Stimulated activated CD8-positive, alpha-beta memory T cell treated with anti-CD3 and anti-CD28 coated beads, Interleukin-4, amount 100 ng/mL, for 1 hour (primary cell): ENCODE measurements at places on chromosomes 6 and 20.

DNA sequence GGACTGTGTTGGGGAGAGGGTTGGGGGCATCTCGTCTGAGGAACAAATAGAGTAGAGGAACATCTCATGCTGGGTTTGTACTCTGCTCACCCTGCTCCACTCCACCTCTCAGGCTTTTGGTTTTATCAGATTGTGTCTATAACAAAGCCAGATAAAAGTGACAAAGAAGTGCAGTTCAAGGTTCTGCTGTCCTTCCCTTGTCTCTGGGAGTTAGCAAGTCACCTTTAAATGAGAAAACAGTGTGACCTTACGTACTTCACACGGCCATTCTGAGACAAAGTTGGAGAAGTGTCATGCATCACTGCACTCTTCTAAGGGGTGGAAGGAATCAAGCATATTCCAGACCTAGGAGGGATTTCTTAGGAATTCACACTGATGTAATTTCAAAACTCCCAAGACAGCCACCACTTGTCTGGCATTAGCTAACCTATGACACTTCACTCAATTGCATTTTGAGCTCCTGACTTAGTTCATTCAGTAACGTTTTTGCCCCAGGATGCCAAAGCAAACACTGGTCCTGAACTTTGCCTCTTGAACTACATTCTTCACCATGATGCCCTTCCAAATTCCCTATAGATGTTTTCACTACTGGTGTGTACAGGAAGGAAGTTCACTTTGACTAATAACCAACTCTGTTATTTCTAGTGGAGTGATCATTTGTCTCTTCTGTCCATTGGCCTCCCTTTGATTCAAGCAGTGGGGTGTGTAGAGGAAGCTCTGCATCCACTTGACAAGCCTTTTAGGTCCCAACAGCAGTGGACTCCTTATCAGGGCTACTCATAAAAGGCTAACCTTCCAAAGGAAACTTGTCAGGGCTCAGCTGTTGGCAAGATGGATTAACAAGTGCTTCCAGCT lies 647.6 kb upstream of the FLRT3 start:
- no peak for DNase-seq

DNA sequence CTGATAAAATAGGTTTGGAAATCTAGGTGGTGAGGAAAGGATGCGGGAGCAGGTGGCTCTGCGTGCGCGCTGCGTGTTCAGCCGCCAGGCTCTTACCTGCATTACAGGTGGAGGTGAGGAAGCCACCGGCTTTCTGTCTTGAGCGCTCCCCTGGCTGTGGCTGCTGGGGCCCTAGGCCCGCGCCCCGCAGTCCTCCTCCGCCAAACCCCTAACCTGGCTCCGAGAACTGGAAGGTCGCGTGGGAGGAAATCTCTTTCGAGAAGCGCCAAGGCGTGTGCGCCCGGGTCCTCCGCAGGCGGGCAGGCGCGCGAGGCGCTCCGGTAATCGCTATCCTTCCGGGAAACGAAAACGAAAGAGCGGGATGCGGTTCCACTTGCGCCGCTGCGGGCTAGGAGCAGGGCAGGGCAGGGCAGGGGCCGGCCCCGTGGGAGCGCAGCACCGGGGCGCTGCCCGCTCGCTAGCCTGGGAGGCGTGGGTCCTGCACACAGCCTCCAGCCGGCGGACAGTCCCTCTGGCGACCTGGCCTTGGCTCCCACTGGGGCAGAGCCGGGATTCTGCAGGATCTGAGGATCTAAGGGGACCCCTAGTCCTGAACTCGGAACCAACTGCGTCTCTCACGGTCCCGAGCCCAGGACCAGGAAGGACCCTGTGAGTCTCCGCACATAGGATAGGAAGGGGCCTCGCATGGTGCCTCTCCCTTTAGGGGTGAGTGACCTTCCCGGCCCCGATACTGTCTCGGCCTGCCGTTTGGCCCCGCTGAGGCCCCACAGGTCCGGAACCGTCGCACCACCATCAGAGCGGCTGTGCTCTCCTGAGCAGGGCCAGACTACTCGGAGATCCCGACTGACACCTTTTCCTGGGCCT lies at the start of gene ETV7:
TSS of gene ETV7 (minus strand) at position 230 of the 864 bp plus-strand sequence. CDS start at position 102, 128 bp downstream.
- DNase-seq = no peak

DNA sequence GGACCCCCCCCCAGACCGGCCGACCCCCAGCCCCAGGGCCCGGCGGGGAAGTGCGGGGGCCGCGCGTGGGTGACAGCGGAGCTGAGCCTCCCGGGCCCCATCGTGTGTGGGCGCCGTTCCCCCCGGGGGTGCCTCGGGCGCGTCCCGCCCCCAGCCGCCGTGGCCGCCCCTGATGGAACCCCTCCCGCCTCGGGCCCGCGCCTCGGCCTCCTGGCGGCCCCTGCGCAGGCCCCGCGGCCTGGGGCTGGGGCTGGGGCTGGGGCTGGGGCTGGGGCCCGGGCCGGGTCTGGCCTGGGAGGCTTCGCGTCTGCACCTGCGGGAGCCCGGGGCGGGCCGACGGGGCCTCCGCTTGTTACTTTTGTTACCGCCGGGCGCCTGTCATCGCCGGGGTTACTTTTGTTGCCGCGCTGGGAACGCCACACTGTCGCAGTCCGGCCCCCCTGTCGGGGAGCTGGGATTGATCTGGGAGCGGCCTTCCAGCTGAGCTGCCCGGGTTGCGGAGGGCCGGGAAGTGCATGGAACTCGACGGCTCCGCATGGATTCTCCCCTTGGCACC lies 598 bp downstream of the OGFR start:
- DNase-seq = no peak

DNA sequence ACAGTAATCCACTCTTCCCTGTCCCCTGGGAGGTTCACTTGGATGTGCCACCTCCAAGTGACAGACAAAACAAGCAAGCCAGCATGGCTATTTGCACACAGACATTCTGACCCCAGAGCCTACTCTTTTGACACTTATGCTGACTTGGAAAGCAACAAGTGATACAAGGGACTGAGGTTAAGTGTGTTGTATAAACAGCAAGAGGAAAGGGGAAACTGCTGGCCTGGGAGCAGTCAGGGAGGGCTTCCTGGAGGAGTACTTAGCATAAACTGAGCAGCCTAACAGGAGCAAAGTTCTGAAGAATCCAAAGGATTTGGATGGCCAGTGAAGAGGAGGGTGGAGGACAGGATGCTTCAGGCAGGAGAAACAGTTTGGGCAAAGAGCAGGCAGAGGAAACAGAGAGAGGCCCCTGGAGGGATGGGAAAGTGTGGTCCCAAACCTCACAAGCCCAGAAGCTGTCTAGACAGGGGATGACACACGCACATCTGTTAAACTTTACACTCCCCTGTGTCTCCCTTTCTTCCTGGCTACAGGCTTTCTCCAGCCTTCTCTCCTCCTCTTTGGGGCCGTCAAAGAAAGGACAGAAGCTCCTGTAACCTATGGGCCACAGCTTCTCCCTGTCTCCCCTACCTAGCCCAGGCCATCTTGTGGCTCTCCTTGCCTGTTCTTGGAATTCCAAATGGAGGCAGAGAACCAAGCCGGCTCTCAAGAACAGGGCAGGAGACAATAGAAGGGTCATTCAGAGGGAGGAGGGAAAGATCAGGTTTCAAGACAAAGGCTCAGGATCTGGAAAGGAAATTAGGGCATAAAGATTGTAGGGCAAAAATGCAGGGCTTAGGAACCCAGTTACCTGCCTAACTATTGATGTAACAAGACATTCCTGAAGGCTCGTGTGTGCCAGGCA lies 19.3 kb downstream of the SULF2 start:
- no peak for DNase-seq

DNA sequence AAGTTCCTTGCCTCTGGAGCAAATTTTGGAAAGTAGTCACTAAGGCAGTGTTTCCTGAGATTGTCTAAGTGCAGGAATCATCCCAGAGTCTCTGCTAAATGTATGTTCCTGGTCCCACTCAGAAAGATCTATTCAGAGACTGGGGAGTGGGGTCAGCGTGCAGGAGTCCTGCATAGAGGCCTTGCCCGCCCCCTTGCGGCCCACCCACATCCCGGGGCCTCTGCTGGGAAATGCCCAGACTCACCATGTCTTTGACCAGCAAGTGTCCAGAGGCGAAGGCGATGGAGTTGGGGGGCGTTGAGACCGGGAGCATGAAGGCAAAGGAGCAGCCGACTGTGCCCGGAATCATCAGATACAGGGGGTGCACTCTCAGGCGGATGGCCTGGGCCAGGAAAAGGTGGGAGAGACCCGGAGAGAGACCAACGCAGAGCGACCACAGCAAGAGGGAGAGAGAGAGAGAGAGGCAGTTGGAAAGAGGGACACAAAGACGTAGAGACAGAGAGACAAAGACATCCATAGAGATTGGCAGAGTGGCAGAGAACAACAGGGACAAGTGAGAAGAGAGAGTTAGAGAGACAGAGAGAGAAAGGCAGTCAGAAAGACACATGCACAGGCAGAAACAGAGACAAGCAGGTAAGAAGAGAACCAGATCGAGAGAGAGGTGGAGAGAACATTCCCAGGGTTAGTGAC lies 12.9 kb upstream of the OCSTAMP start:
- DNase-seq = no peak

DNA sequence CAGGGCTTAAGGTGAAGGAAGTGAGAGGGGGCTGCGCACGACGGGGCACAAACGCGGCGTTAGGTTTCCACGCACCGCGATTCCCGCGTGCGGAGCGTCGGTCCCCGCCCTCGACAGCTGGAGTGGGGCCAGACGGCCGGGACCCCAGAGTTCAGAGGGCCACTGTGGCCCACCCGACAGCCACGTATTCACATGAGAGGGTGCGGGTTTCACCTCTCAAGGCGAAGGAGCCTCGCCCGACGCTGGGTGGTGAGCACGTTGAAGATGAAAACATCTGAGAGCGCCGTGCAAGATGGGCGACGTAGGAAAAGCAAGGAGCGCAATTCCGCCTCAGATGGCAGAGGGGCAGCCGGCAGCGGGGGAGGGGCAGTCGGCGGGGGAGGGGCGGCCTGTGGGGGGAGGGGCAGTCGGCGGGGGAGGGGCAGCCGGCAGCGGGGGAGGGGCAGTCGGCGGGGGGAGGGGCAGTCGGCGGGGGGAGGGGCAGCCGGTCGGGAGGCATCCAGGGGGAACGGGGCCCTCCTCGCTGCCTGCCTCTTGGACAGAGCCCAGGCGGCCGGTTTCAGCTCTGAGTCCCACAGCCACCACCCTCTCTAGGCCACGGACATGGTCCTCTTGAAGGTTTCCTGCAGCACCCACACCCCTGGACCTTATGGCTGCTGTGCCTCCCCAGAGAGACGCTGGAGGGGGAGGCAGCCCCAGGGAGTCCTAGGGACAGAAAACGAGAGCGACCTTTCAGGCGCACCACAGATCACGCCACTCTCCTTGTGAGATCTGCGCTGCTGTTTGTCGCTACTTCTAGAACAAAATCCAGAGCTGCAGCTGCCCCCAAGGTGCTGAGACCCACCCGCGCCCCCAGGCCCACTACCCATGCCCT lies 113.7 kb downstream of the DLL1 start:
- DNase-seq = peak; percentile 10

GRCh38 chr6:38282911-38283310 lies 356.8 kb downstream of the BTBD9 start:
- no peak for DNase-seq

DNA sequence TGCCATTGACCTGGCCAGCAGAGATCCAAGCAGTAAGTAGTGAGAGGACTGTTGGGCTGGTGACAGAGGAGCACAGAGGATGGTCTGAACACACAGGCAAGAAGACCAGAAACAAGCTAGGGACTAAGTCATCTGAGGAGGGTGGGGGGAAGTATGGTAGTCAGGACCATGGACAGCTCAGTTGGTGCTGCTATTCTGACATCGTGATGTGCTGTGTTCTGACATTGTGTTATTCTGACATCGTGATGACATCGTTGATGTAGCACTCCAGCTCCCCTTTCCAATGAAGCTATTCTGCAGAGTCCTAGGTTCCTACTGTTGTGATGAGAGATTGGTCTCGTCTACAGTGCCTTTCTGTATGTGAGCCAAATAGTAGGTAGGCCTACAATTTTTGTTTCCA lies 28.7 kb downstream of the CFAP206 start:
- DNase-seq = no peak

DNA sequence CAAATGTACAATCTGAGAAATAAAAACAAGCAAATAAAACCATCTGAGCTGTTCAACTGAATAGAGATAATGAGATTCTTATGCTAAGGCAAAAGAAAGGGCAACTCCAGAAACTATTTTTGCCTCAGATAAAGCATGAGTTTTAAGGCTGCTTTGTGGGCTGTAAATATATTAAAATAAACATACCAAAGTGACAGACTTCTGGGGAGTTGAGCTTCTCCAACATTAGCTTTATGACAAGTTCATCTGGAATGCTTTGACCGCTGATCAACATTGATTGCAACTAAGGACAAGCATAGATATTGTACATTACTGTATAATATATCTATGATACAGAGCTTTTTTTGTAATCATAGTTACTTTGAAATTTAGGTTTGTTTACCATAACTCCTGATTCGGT lies 19.3 kb downstream of the AK9 start:
- no peak for DNase-seq

DNA sequence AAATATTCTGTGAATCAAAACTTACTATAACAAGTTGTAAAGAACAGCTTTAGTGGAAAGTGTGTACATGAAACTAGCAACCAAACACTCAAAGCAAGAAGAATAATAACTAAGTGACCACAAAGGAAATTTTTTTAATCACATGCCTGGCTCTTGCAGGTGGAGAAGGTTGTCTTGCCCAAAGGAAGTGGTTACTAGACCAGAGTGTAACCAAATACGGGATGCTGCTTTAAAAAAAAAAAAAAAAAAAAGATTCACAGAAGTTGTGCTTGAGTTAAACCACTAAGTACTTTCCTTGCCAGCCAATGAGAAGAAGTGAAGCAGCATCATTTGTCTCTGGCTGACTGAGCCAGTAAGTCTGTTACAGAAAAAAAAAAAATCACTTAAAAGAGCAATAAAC lies 19.1 kb upstream of the HLA-DQB1 start:
- DNase-seq = no peak

- DNase-seq = no peak
Observed at GRCh38 chr20:41361757-41362747, 4.6 kb downstream of the EMILIN3 start.

- DNase-seq = no peak
Observed at GRCh38 chr20:33594743-33595142, 67.4 kb upstream of the C20orf144 start.

DNA sequence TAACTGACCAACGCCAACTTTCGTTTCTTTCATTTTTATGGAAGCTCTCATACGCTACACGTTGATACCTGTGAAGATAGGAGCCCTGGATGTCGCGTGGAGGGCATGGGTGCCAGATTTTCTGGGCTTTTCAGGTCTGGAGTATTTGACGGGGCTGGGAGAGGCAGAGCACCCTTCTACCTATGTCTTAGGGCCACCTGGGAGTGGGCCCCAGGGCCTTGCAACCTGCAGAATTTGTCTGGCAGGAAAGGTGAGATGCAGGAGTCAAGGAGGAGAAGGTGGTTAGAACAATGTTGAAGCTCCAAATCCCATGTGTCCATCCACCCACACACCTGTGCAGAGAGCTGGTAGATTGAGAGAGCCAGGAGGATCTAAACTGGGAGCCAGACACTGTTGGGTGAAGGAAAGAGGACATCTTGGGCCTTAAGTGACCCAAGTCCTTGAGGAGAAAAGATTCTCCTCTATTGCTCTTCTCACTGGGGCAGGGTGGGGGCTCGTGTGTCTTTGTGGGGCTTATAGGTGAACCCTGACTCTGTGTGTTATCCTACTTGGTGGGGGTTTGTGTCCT lies 27.4 kb upstream of the PCMTD2 start:
- DNase-seq = no peak

- DNase-seq = no peak
Observed at GRCh38 chr6:63649269-63649668, 13.7 kb downstream of the PHF3 start.
